ENCODE measurements at places on chromosomes 5 and 9.
A peak's percentile ranks its signal among the peaks of the same experiment; 100 is the strongest.

GRCh38 chr5:176547802-176548201 is 1.3 kb upstream of the CDHR2 start:
- peak overlapping the region; percentile 59 for H3K27ac ChIP-seq
- DNase-seq = no peak
- H3K27me3 ChIP-seq = peaks cover 13% of the 10 kb centered on the region
- peaks cover 4% of the 10 kb centered on the region for H3K4me1 ChIP-seq

DNA sequence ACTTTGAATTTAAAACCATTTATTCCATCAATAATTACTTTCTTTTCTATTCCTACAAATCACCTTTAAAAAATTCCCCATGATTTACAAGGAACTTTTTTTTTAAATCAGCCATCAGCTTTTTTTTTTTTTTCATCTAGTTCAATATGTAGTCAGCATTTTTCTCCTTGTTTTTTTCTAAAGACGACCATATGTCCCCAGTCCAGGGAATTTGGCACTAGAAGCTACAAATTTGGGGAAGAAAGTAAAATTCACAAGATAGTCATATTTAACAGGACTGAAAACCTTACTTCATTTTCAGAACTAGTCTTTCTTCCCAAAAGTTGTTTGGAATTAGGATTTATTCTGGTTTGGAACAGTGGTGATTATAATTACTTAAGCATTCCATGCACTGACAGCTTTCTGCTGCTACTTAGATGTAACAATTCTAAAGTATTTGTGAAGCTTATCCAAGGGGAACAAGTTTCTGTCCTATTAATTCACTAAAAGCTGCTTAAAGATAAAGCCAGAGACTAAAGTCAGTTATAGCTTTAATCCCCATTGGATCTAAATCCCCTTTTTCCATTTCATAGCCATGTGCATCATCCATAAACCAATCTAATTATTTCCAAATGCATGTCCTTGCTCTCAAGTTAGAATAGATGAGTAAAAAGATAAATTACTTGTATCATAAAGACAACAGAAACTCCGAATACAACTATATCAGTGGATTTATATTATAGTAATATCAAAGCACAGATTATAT is 7.4 kb upstream of the SNCAIP start:
- no peak overlapping the region for H3K27ac ChIP-seq
- H3K4me1 ChIP-seq = no peaks in the 10 kb centered on the region
- no peaks in the 10 kb centered on the region for H3K36me3 ChIP-seq

DNA sequence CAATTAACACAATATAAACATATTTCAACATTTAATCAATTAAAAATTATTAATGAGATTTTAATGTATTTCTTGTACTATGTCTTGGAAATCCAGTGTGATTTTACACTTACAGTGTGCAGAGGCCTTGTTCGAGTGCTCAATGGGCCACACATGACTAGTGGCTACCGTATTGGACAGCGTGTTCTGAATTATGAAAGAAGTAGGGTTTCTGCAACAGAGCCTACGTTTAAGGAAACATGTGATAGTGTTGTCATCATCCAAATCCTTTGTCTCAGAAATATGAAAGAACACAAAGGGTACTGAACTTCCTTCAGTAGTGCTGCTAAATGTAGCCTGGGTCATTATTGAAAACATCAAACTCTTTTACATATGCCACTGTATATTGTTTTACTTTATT is 29.5 kb downstream of the NPR3 start:
- H3K36me3 ChIP-seq = no peaks in the 10 kb centered on the region
- no peak overlapping the region for H3K4me3 ChIP-seq
- H3K27ac ChIP-seq = no peak overlapping the region
- no peaks in the 10 kb centered on the region for H3K4me1 ChIP-seq

DNA sequence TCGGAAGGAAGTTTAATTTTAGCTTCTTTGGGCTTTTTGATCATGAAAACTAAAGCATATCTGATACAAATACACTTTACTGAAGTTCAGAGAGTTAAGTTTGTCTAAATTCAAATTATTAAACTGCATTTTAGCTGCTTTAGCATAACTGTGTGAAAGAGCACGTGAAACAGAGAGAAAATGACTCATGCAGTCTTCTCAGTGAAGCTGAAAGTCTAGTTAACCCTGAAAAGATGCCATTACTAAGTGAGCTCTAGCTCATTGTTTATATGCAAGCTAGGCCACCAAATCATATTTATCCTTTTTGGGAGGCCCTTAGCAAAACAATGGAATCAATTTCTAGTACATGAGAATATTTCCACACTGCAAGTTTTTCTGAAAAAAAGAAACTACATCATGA is 27.6 kb downstream of the TPD52L3 start:
- H3K4me1 ChIP-seq = no peaks in the 10 kb centered on the region
- DNase-seq = no peak
- H3K36me3 ChIP-seq = no peaks in the 10 kb centered on the region
- H3K27me3 ChIP-seq = no peaks in the 10 kb centered on the region
- no peak overlapping the region for H3K27ac ChIP-seq

Data from tibial nerve (tissue), 4 donors.